ENCODE measurements at places on chromosomes 11 and 22.
A peak's percentile ranks its signal among the peaks of the same experiment; 100 is the strongest.

GRCh38 chr11:3614742-3615171, 27.0 kb downstream of the ART5 start:
- no peak for DNase-seq

- peak; percentile 74 for DNase-seq
These were observed 6.3 kb downstream of the AKIP1 start for GRCh38 chr11:8917157-8917825.

DNA sequence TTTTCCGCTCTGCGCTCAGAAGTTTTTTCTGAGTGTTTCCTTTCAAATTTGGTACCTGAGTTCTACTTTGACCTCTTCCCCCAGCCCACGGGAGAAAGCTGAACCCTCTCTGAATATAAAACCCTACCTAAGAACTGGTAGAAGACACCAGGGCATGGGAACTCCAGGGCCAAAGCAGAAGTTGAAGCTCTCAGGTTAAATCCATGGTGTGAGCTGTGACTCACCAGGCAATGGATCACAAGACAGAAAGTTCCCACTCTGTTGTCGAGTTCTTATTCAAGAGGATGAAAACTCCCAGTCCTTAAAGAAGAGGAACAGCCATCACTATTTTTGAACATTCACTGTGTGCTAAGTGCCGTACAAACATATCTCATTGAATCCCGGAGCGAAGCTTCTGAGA, 8.9 kb downstream of the TMEM218 start:
- DNase-seq: no peak

DNA sequence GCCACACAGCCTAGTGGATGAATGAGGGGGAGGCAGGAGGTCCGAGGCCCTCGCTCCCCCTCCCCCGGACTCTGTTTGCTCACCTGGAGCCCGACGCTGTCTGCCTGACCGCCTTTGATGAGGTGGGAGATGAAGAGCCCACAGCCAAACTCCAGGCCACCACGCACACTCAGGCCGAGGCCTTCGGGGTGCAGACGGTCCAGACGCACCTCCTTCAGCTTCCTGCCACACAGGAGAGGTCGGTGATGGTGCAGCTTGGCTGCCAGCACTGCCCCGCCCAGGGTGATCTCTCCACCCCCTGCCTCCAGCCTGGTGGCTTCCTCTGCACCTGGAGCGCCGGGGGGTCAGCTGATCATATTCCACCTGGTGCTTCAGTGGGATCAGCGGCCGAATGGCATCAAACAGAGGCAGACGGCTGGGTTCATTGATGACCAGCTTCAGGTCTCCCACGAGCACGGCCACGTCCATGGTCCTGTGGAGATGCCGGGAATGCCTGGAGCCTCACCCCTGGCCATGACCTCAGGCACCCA, 13.1 kb downstream of the USH1C start:
- no peak for DNase-seq

- DNase-seq: peak; percentile 63
These were observed 302.7 kb downstream of the DDX10 start for GRCh38 chr11:108967571-108967970.

DNA sequence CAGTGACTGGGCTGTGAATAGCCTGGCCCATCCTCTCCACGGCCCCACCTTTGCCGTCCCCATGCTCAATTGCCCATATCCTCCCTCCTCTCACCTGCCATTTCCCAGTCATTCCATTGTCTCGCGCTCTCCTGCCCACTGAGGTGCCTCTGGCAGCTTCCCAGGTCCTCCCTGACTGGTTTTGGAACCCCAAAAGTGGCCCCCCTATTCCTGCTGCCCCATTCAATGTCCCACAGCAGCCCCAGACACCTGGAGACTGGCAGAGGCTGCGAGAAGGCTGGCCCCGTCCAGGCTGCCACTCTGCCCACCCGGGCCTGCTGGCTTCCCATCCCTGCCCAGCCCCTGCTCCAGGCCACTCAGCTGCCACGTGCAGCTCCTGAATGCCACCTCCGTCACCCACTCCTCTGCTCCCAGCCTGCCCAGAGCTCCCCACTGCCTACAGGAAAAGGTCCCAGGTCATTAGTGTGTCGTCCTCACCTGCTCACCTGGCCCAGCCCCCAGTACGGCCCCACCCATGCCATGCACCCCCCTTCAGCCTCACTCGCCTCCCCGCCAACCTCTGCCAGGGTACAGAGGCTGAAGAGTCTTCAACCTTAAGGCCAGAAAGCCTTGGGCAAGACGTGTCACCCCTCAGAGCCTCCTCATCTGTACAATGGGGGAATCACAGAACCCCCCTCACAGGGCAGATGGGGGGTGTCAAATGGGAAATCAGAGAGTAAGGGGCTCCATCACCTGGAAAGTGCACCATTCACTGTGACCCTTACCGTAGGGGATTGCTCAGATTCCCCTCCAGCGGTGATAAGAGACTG, 37.5 kb downstream of the KCNJ4 start:
- no peak for DNase-seq

- no peak for DNase-seq
These were observed 149.1 kb upstream of the E2F8 start for GRCh38 chr11:19389787-19390303.
